ENCODE measurements at places on chromosomes 2 and 18.

DNA sequence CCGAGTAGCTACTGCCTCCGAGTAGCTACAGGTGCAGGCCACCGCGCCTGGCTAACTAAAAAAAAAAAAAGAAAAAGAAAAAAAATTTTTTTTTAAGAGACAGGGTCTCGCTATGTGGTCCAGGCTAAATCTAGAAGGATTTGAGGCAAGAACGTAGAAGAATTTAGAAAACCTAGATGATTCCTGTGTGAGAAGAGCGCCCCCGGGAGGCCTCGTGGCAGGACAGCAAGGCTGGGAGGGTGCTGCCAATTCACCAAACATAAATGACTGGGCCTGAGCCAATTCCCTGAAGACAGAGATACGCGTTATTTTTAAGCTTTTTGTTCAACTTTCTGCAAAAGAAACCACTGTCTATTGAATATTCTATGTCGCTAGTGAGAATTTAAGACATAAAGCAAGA, 90.1 kb upstream of the TGFA start:
- DNase-seq, result no peak

DNA sequence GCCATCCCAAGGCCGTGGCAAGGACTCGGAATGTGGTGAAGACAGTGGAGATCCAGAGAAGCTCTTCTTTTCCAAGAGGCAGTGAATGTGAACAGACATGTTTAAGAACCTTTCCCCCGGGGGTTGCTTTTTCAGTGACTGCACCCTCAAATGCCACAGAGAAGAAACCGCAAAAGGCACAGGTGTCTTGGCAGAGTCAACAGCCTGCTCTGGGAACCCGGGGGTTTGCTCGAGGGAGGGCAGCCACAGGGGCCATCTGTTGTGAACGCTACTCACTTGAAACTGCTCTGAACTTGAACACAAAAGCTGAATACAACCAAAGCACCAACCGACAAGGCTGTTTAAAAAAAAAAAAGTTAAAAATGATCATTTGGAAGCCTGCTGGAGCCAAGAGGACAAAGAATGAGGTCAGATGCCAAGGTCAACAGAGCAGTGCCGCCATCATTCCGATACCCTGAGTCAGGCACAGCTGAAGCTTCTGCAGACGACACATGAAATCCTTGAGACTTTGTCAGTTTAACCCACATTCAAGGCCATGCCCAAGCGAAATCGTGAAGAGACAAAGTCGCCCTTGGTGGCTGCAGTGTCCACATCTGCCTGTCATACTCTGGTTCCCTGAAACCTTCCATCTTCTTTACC, 47.4 kb downstream of the PSMG2 start:
- DNase-seq, result no peak

DNA sequence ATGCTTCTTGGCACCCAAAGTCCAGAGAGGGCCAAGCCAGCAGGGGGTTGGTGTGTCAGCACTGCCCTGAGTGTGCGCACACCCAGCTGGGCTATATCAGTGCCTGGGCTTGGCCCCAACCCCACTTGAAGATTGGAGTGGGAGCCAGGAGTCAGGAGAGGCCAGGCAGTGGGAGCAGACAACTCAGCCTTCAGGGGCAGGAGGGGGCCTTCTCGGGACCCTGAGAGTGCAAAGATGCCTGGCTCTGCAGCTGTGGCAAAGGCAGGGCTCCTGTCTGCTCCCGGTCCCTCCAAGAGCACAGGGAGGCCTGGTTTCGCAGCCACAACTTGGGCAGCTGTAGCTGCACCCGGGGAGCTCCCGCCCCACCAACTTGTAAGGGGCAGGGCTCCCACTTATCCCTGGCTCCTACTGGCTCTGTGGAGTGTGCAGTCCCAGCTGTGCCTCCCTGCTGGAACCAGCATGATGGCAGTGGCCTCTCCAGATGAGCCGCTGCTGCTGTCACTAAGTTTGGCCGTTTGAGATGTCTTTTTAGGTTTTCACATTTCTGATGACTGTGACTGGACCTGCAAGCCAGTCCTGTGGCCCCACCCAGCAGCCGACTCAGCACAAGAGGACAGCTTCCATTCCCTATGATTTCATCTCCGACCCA, 148.8 kb upstream of the HS6ST1 start:
- no peak for DNase-seq

- DNase-seq, result no peak
These were observed 54.5 kb downstream of the SLC39A10 start for GRCh38 chr2:195711478-195711877.

DNA sequence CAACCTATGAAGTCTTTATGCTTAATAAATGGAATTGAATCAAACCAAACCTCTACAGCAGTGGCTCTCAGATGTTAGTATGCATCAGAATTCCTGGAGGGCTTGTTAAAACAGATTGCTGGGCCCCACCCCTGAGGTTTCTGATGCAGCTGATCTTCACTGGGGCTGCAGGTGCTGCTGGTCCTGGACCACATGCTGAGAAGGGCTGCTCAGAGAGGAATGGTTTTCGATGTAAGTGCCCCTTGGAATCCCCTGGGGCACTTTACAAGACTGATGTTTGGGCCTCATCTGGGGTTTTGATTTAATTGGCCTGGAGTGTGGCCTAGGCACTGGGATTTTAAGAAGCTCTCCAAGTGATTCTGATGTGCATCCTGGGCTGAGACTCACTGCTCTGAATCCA, 403.8 kb upstream of the HS6ST1 start:
- no peak for DNase-seq

- no peak for DNase-seq
These were observed 95.1 kb downstream of the MYO5B start for GRCh38 chr18:50099725-50100407.

- no peak for DNase-seq
These were observed 571.1 kb upstream of the ID2 start for GRCh38 chr2:8110716-8111115.

GRCh38 chr18:62334120-62334519, 9.0 kb downstream of the TNFRSF11A start:
- no peak for DNase-seq

DNA sequence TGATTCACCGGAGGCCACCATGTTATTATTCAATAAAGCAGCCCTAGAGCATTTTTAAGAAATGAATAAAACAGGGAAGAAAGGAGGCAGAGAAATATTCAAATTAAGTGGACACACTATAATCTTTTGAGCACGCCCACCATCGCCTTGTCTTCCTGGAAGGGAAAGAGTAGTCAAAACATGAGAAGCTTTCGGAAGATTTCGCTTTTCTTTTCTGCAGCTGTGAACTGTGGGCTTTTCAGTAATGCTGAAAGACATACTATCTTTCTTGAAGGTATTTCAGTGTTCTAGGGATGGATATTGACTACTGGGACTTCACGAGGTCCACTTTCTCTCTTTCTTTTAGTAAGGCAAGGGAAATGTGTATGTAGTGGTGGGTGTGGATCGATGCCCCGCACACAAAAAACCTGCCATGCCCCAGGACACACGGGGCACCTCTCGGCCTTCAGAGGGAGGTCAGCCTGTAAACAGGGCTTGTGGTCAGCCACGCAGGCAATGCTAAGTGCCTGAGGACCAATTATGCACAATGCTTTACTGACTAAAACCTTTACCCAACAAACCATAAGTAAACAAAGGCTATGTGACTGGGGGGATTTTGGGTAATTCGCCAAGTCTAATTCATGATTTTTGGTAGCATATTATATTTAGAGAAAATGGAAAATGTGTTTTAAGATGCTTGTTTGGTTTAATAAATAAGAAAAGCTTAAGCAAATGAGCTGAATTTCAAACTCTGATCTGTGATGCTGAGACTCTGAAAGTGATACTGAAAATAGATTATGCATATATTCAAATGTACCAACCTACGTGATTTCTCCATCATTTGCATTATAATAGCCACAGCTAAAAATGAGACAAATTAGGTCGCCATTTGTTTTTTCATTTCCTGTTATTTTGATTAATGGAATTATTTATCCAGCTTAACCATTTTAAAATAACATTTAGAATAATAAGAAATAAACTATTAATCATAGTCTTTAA, 130.5 kb downstream of the ZNF516 start:
- DNase-seq, result no peak

GRCh38 chr2:222451224-222451674, 26.9 kb downstream of the SGPP2 start:
- DNase-seq, result no peak
